ENCODE measurements at places on chromosomes 2 and 18.

DNA sequence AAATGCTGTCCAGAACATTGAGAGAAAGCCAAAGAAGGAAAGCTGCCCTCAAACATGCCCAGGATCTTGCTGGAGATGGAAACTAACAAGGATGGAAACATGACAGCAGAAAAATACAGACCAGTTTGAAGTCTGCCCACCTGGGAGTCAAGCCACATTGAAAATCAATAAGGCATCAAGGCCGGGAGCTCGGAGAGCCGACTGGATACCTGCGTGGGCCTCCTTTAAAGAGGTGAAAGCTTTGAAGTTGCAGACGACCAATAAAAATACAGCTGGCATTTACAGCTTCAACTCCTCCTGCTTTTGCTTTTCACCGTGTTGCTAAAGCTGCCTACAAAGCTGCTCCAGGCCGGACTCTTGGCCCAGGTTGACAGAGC lies 279.7 kb downstream of the SRBD1 start:
- DNase-seq = no peak

DNA sequence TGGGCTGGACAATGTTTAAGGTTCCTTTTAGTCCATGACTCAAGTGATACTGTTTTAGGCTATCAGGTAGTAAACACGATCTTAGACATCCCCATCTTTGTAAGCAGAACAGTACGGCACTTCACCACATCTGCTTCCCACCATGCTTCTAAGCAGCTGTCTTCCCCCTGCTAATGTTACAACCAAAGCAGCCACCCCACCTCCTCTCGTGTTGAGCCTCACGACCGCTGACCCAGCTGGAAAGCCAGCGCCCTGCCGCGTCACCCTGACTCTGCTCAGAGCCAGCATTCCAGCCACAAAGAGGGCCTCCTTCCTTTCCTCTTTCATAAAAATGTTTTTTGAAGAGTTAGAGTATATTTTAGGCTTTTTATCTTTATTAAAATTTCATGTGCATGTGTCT lies 9.4 kb downstream of the MTERF4 start:
- DNase-seq = no peak

GRCh38 chr18:45039376-45039775 lies 358.7 kb downstream of the SETBP1 start:
- no peak for DNase-seq

- no peak for DNase-seq
Measured at GRCh38 chr2:134260713-134261112, 6.8 kb downstream of the MGAT5 start.

DNA sequence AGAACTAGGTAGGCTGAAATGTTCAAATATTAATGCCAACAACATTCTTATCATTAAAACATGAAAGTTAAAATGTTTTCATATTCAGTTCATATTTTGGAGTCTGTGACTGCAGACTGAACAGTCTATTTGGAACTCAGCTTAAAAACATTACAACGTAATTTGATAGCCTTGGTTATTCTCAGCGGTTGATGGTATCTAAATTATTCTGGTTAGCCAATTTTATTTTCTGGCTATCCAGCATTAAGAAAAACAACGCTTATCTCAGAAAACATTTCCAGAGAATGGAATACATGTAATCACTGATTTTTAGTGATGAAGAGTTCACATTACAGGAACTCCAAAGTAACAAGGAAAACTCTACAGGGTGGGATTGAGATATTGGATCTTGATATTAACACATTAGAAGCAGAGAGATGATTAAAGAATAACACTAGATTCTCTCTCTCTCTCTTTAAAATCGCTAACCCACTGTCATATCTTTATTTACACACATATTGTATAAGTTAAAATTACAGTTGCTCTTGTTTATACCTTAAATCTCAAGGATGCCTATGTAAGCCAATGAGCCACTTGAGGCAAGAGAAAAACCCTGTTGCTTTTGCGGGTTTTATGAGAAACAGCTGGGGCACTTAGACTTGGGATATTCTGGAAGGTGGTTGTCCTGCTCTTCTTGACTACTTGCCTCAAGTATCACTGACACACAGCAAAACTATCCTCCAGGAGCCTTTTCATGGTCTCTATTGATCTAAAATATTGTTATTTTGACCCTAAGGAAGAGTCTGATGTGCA lies 84.9 kb downstream of the ICOS start:
- no peak for DNase-seq

DNA sequence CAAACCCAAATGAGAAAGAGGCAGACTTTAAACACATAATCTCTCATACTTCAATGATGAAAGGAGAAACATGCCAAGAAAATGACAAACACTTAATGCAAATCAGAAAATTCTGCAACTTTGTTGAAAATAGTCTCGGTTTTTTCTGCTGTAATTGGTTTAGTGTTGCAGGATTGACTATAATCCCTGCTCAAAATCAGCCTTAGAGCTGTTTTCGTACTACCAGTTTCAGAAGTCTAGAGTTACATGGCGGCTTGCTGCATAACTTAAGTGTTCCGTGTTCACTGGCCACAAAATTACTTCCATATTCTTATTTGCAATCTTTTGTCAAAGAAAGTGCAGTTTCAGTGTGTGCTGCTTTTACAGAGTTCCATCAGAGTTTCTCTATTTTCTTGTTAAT lies 48.9 kb upstream of the ITGAV start:
- no peak for DNase-seq

- no peak for DNase-seq
Measured at GRCh38 chr18:3879836-3880120, 429.8 kb downstream of the TGIF1 start.

- no peak for DNase-seq
Measured at GRCh38 chr2:138415985-138416384, 85.6 kb upstream of the SPOPL start.

GRCh38 chr2:120283649-120284048 lies 31.0 kb downstream of the RALB start:
- DNase-seq = no peak

DNA sequence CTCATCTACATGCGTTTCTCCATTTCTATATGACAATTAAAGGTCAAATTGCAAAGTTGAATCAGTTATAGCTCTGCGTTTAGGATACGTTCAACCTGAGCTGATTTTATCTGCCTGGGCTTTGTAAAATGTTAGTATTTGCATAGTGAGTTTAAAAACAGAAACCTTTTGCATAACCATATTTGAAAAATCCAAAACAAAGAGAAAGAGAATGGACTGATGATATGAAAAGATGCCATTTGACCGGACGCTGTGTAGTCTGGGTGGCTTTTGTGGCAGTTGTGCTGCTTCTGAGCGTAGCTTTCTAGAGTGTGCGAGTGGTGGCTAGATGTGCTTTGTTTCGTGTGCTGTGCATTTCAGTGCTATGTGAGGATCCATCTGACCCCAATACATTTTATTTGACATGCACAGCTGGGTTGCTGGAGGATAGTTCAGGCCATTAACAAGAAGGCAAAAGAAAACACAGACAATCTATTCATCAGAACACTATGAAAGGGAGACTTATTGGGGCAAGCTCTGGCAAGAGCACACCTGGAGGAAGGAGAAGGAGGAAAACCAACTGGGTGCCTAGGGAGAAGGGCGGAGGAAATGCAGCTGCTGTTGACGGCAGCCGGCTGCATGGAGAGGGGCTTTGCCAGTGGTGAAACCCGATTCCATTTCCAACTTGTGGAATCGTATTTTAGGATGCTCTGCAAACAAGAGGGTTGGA lies 126.8 kb downstream of the ACOXL start:
- DNase-seq = peak; percentile 45

DNA sequence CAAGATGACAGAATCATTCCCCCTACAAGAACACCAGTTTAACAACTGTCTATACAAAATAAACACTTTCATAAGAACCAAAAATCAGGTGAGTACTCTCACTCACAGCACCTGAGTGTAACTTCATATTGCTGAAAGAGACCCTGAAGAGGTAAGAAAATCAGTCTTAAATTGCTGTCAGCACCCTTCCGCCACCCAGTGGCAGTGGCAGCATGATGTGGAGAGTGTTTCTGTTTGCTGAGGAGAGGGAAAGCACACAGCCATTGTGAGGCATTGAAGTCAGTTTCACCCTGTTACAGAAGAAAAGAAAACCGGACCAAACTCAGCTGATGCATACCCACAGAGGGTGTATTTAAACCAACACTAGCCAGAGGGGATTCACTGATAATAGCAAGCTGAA lies 1240.8 kb upstream of the CRIM1 start:
- DNase-seq = no peak

DNA sequence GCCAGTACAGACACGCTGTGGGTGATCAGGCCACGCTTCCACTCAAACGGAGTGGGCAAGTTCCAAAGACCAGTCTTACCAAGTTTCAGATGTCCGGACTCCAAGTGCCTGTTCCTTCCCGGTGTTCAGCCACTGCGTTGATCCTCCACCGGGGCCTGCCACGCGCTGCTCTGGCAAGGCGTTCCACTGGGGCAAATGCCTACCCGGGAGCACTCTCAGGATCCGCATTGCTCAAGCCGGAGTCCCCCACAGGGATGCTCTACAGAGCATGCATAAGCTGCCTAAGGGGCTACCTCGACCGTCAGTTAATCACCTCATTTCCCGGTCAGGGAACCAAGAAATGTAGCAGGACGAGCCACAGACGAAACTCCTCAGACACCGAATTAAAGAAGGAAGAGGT lies 37.0 kb upstream of the CLASP1 start:
- no peak for DNase-seq

GRCh38 chr2:10035053-10035422 lies 8.3 kb upstream of the KLF11 start:
- no peak for DNase-seq

GRCh38 chr2:73059106-73059505 lies 12.4 kb downstream of the SFXN5 start:
- DNase-seq = no peak

GRCh38 chr2:65231892-65232477 lies 4.4 kb downstream of the ACTR2 start:
- no peak for DNase-seq

GRCh38 chr18:48715711-48716361 lies 177.0 kb downstream of the CTIF start:
- DNase-seq = no peak

- no peak for DNase-seq
Measured at GRCh38 chr2:181690860-181691259, 10.5 kb upstream of the NEUROD1 start.

- no peak for DNase-seq
Measured at GRCh38 chr2:168577885-168578284, 121.8 kb downstream of the CERS6 start.

- DNase-seq = no peak
Measured at GRCh38 chr18:33666915-33667314, 88.9 kb downstream of the ASXL3 start.

DNA sequence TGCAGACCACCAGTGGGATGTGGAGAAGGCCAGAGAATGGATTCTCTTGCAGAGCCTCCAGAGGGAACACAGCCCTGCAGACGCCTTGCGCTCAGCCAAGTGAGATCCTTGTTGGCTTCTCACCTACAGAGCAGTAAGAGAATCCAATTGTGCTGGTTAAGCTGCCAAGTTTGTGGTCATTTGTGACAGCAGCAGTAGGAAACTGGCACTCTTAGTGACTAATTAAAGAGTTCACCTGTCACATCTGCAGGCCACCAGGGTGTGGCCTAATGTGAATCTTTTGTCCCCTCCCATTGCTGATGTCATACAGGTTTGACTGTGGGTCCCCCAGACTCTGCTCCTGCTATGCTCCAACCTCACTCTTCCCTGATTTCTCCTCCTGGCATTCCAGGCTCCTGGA lies 235.9 kb downstream of the TFCP2L1 start:
- no peak for DNase-seq

DNA sequence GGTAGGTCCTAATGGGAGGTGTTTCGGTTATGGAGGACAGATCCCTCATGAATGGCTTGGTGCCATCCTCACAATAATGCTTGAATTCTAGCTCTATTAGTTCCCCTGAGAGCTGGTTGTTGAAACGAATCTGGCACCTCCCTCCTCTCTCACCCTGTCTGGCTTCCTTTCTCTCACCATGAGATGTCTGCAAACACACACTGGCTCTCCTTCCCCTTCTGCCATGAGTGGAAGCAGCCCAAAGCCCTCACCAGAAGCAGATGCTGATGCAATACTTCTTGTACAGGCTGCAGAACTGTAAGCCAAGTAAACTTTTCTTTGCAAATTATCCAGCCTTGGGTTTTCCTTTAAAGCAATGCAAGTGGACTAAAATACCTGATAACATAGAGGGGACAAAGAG lies 86.6 kb downstream of the RND3 start:
- DNase-seq = no peak

DNA sequence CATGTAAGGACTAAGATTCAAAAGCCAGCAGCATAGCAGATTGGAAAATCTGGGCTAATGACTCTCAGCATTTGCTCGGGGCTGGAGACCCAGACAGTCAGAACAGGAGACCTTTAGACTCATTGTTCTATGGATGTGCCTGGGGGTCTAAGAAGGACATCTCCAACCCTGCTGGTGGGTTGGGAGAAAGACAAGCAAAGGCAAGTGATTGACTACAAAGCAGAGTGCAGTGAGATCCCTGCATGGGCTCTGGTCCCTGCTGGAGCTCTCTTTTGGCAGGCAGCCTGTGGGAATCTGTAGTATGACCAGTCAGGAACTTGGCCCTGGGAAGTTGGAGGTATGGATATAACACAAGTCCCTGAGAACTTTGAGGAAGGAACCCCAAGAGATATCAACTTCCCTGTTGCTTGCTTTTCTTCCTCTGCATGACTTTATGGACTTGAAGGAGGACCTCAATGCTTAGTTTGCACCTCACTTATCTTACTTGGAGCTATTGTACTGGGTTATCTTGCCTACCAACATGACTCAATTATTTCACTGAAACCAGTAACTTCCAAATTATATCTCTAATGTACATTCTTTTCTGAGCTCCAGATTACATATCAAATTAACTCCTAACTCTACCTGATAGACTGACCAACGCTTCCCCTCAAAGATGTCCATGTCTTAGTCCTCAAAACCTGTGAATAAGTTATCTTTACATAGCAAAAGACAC lies 236.0 kb downstream of the CYRIA start:
- DNase-seq = no peak

DNA sequence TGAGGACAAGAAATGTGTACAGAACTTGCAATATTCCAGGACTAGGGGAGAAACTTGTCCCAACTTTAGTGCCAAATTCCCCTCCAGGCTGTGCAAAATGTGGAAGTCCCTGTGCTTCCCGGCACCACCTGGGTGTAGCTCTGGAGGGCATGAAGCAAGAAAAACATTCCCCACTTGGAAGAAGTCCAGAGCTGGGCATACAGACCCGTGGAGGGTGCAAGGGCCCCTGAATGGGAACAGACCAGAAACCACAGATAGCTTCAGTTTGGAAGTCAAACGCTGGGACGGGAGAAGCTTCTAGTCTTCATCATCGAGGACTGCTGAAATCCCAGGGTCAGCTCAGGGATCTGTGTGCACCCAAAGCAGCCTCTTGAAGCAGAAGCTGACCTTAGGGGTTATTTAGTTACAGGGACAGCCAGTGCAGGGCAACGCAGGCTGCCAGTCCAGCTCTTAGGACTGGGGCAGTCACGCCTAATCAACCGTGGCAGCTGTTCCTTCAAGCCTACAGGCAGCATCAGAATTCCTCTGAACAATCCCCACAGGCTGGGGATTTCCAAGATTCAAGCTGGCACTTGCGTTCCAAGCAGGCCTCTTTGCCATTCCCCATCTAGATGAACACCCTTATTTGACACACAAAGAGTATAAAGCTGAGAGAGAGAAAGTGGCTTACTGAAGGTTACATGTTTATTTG lies 269.4 kb downstream of the LOXHD1 start:
- DNase-seq = no peak

GRCh38 chr2:130252880-130253645 lies 54.8 kb upstream of the TUBA3E start:
- no peak for DNase-seq
